ENCODE measurements at places on chromosomes 16 and 17. TPM values are rescaled to one million over a fixed set of nuclear protein-coding genes. Genes with fewer than 3 reads are reported as not detected.

The FAHD1 gene
- total RNA-seq, result 34.6 TPM

The TPSD1 gene
- 0.26 TPM for total RNA-seq

The AKAP1 gene
- 52.7 TPM for total RNA-seq

The CCL7 gene
- total RNA-seq, result 0.31 TPM

The CCL2 gene
- 513 TPM for total RNA-seq

The SEPTIN12 gene
- not detected for total RNA-seq

The GPR179 gene
- total RNA-seq, result 0.03 TPM

The ABCA9 gene
- 0.05 TPM for total RNA-seq

The SHISA9 gene
- 0.10 TPM for total RNA-seq

The CSH2 gene
- not detected for total RNA-seq

The SLC16A11 gene
- not detected for total RNA-seq

The KCTD13 gene
- 45.7 TPM for total RNA-seq

The WNT9B gene
- not detected for total RNA-seq

The MPG gene
- total RNA-seq, result 85.7 TPM

The MYADML2 gene
- not detected for total RNA-seq

The HOXB1 gene
- total RNA-seq, result not detected

The GALK1 gene
- 35.8 TPM for total RNA-seq

The MEIOC gene
- total RNA-seq, result 0.82 TPM

The FBXW10 gene
- total RNA-seq, result not detected

The C1QL1 gene
- 9.5 TPM for total RNA-seq

The C16orf89 gene
- total RNA-seq, result not detected

The ADGRG3 gene
- total RNA-seq, result not detected

The GP1BA gene
- total RNA-seq, result 0.15 TPM

The TMEM238L gene
- total RNA-seq, result not detected

The ITGB4 gene
- 100 TPM for total RNA-seq

The ANKRD40CL gene
- total RNA-seq, result not detected

Data from Panc1 (cell line).